ENCODE measurements at places on chromosomes 13 and 19. TPM values are rescaled to one million over a fixed set of nuclear protein-coding genes. Genes with fewer than 3 reads are reported as not detected.

The TRAPPC6A gene
- 75.6 TPM for total RNA-seq

The ZNF730 gene
- total RNA-seq = not detected

The ELSPBP1 gene
- total RNA-seq = not detected

The FXYD1 gene
- 2.0 TPM for total RNA-seq

The SIGLEC11 gene
- 0.30 TPM for total RNA-seq

The SYCN gene
- total RNA-seq = not detected

The CD33 gene
- total RNA-seq = 0.51 TPM

The C19orf67 gene
- not detected for total RNA-seq

The ZNF415 gene
- 4.8 TPM for total RNA-seq

The CGB7 gene
- total RNA-seq = 4.4 TPM

The SLC6A16 gene
- total RNA-seq = not detected

The STARD13 gene
- total RNA-seq = 31.4 TPM

GRCh38 chr13:42355491-42356183 is 83.7 kb downstream of the AKAP11 start:
- no peak for DNase-seq

DNA sequence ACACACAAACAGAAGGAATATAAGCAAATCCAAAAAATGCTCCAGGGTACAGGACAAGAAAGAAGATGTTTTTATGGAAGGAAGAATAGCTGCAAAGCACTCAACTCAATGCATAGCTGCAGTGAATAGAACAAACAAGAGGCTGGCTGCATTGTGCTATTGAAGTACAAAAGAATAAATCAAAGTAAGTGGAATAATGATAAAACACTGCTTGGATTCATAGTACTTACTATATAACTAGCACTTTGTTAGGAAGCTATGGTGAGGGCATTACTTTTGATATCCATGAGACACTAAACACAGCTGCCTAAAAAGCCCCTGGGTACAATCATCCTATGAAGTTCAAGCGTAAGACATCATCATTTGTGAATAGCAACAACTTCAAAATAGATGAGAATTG is 350.1 kb downstream of the PCDH9 start:
- no peak for DNase-seq

DNA sequence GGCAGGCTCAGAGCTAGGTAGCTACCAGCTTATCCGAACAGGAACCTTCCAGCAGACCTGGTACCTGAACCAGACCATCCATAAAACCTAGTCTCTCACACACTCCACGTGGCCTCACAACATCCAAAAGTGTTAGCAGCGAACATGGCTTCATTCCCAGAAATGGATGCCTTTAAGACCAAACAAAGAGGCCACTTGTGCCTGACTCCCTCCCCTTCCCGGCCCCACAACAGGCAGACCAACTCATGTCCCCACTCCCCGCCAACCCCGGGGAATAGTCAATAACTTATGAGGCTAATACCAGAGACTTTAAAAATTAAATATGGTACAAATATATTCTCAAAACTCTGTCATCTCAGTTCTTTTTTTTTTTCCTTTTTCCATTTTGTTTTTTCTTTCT is 46.2 kb downstream of the ZNF557 start:
- no peak for DNase-seq

DNA sequence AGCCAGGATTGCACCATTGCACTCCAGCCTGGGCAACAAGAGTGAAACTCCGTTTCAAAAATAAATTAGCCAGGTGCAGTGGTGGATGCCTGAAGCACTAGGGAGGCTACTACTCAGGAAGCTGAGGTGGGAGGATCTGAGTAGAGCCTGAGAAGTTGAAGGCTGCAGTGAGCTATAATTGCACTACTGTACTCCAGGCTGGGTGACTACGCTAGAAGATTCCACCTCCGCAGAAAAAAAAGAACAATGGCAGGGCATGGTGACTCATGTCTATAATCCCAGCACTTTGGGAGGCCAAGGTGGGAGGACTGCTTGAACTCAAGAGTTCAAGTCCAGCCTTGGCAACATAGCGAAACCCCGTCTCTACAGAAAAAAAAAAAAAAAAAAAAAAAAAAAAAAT is 20.5 kb downstream of the HAUS8 start:
- no peak for DNase-seq

- DNase-seq = no peak
These were observed 2.9 kb upstream of the FRY start for GRCh38 chr13:32028711-32029110.

- no peak for DNase-seq
These were observed 6.8 kb downstream of the FIZ1 start for GRCh38 chr19:55592391-55593090.

- no peak for DNase-seq
These were observed 16.4 kb upstream of the C19orf33 start for GRCh38 chr19:38287604-38288003.

GRCh38 chr19:48985711-48986110 is 7.4 kb downstream of the GYS1 start:
- no peak for DNase-seq

- no peak for DNase-seq
These were observed 7.4 kb downstream of the HPN start for GRCh38 chr19:35048911-35049411.

DNA sequence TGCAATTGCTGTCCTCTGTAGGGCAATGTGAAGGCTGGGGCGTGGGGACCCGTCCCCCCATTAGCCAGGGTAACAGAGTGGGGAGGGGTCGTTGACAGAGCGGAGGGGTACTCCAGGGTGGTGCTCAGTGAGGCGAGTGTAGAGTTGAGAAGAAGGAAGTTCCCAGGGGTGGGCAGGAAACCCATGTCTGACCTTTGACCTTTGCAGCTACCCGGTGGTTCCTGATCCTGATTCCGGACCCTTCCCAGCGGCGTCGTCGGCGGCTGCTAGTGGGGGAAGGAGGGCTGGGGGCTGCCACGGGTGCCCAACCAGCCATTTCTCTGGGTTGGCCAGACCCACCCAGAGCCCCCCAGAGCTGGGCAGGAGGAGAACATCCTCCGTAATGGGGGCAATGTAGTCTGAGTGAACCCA is 2.1 kb upstream of the PLVAP start:
- DNase-seq = no peak

DNA sequence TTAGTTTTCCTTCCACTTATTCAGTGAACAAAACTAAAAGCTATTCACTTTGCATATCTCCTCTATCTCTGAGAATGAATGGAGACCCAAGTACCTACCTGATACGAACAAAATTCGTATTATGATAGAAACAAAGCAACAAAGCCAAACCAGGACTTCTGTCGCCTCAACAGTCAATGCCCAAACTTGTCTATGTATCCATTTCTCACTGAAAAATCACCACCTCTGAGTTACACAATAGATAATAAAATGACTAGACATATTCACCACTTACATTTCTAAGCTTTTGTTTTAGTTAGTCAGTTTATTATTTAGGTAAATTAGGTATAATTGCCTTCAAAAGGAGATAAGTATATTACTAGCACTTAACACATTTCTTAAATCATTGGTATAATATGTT is 67.7 kb downstream of the CAB39L start:
- DNase-seq = no peak

DNA sequence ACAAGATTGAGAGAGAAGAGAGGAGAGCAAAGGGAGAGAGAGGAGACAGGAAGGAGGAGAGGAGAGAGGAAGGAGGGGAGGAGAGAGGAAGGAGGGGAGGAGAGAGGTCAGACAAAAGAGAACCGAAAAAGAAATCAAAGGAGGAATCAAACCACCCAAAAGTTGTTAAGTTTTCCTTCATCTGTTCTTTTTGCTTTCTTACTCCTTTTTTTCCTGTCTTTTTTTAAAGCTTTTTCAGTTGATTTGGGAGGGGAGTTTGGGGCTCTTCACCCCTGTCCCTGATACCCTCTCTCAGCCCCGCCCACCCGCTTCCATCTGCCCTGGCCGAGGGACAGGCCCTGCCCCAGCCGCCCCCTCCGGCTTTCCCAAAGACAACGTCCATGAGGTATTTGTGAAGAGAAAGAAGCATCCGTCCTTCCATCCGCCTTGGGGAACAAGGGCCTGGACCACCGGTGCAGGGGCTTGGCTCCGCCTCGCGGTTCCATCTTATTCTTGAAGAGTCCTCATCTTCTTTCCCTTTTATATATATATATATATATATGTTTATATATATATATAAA is 13.3 kb downstream of the ZNF574 start:
- no peak for DNase-seq

DNA sequence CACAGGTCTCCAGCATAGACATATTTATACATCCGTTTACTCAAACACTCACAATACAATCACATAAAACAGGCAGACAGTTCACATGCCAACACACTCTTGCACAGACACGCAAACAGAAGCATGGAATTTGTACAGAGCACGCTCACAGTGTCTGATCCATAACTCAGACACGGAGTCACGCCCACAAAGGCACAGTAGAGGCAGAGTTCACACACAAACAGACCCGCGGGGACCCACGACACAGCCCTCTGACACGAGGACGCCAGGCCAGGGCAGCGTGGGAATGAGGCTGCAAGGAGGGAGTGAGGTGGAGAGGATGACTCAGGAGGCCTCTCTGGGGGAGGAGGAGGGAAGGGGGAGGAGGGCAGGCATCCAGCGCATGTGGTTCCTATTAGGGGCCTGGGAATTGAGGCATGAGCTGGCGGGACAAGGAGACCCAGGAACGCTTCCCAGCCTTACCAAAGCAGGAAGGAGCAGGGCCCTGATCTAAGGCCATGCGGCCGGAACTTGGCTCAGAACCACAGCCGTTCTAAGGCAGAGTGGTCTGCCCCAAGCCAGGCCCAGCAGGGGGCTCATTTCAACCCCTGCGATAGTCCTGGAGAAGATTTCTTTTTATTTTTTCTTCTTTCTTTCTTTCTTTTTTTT is 9.1 kb upstream of the OLFM2 start:
- peak; percentile 93 for DNase-seq

- no peak for DNase-seq
These were observed 35.6 kb downstream of the EFNB2 start for GRCh38 chr13:106499896-106500295.

DNA sequence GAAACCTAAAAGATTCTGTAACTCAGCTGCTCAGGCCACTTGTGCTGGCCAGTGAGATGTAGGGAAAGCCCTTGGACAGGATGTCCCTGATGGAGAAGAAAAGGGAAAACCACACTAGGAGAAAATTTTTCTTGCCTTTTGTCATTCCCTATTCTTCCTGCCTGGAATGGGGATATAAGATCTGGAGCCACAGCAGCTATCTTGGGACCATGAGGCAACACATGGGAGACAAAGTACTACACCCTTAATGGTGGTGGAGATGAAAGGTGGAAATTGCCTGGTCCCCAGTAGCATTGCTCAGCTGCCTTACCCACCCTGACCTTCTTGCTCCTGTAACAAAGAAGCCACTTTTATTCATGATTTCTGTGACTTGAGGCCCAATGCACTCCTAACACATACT is 9.4 kb downstream of the RSPH6A start:
- no peak for DNase-seq

- no peak for DNase-seq
These were observed 122.1 kb downstream of the CYSLTR2 start for GRCh38 chr13:48775804-48776203.

- DNase-seq = no peak
These were observed 11.9 kb upstream of the FRY start for GRCh38 chr13:32019612-32020233.

DNA sequence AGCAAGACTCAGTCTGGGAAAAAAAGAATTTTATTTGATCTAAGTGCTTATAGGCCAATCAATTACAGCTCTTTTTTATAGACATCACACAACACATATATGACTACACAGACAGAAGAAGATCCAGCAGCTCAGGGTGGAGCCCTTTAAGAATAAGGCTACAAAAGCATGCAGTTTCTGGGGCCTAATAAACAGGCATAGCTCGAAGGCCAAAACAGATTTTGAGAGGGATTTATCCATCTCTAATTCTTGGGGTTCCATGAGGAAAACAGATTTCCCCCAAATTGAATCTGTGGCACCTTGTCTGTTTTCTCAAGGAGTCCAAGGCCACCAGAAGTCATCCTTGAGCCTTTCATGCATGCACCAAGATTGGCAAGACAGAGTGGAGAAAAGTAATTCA is 3.9 kb upstream of the ZNF550 start:
- DNase-seq = no peak

DNA sequence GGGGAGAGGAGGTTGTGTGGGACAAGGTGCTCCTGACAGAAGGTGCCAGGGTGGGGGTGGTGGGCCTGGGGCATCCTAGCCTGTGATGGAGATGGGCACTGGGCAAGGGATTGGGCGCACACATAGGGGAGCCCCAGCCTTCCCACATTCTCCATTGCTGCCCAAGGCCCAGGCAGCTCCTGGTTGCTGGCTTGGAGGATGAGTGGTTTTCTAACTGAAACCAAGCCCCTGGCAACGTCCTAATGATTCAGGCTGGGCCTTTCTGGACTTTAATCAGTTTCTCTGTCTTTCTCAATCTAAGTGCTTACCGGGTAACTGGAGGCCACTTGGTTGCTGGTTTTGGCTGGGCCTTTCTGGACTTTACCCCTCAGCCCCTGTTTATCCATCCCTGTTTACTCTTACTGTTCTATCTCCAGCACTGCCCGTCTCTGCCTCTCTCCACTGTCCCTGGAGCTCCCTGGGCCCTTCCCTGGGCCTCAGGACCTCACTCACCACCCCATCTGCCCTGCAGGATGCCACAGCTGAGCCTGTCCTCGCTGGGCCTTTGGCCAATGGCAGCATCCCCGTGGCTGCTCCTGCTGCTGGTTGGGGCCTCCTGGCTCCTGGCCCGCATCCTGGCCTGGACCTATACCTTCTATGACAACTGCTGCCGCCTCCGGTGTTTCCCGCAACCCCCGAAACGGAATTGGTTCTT is 354 bp downstream of the CYP4F3 start:
- no peak for DNase-seq

GRCh38 chr19:38290631-38291147 is 13.4 kb upstream of the C19orf33 start:
- DNase-seq = no peak

GRCh38 chr13:25930653-25931052 is 121.2 kb downstream of the SHISA2 start:
- no peak for DNase-seq

GRCh38 chr19:38977445-38978325 is 2.1 kb upstream of the FBXO17 start:
- no peak for DNase-seq

DNA sequence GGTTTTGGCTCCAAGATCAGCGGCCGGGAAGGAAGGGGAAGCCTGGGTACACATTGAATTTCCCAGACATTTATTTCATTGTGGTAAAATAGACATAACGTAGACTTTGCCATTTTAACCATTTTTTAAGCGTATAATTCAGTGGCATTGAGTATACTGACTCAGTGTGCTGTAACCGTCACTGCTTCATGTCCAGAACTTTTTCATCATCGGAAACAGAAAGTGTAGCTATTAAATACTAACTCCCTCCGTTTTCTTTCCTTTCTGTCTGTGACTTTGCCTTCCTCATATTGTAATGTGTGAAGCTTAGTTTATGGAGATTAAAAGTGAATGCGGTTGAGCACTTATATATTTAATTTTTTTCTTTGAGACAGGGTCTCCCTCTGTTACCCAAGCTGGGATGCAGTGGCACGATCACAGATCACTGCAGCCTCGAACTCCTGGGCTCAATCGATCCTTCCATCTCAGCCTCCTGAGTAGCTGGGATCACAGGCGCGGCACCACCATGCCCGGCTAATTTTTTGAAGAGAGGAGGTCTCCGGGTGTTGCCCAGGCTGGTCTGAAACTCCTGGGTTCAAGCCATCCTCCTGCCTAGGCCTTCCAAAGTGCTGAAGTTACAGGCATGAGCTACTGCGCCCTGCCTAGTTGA is 1.4 kb downstream of the HNRNPM start:
- DNase-seq = no peak

All from suprapubic skin (tissue), 4 donors.